ENCODE measurements at places on chromosomes 13 and 19.

DNA sequence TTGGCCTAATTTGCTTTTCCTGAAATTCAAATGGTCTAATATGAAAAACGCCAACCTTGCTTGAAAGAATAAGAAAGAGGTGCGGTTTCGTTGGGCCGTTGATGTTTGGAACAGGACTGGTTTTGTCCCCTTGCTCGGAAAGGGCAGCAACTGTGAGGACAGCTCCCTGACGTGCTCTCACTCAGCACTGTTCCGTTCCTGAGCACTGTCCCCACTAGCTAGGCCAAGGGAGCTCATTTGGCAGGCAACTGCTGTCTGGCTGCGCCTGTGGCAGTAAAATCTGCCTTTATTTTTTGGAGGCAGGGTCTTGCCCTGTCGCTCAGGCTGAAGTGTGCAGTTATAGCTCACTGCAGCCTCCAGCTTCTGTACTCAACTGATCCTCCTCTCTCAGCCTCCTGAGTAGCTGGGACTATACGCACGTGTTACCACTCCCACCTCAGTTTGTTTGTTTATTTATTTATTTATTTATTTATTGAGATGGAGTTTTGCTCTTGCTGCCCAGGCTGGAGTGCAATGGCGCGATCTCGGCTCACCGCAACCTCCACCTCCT, 4.5 kb downstream of the LDLR start:
- no peak for DNase-seq

GRCh38 chr19:44677019-44677811, 5.9 kb downstream of the CEACAM19 start:
- DNase-seq, result no peak

DNA sequence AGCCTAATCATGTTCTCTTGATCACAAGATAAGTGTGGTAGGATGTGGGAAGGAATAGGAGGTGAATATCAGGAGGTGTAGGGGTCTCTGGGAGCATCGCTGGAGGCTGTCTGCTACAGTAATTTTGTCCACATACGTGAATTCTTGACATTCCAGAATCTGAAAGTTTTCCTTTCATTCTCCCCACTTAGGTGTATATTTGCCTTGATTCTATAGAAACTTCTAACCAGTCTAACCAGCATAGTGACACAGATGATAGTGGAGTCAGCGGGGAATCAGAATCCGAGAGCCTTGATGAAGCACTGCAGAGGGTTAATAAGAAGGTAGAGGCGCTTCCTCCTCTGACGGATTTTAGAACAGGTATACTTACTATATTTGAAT, 106.4 kb downstream of the RNF17 start:
- DNase-seq, result no peak

DNA sequence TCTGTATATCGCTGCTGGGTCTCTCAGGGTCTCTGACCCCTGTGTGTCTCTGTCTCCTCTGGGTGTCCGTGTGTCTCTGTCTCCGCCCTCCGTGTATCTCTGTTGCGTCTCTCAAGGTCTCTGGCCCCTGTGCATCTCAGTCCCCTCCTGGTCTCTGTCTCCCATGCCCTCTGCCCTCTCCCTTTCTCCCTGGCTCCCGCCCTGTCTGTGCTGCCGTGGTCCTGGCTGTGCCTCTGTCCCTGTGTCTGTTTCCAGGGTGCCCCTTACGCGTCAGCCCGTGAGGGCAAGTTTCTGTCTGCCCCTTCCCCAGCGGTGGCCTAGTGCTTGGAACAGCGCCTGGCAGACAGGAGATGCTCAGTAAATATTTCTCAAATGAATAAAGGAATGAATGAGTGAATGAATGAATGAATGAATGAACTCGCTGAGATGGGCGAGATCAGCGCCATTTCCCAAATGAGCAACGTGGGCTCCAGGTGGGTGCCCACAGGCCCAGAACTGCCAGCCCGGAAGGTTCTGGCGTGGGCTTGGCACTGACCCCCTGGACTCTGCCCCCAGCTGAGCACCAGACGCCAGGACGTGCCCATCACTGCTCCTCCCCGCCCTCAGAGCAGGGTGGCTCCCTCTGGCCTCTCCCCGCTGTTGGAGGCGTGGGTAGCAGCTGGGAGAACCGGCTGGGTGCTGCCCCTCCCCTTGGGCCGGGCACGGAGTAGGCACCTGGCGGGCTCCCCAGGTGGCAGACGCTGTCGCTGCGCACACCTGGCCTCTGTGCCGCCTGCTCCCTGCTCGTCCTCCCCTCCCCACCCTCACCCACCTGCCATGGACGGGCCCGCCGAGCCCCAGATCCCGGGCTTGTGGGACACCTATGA, at the start of gene SULT2B1:
TSS of gene SULT2B1 (plus strand) at position 736 of the 866 bp plus-strand sequence. CDS start at position 817, 81 bp downstream.
- no peak for DNase-seq

DNA sequence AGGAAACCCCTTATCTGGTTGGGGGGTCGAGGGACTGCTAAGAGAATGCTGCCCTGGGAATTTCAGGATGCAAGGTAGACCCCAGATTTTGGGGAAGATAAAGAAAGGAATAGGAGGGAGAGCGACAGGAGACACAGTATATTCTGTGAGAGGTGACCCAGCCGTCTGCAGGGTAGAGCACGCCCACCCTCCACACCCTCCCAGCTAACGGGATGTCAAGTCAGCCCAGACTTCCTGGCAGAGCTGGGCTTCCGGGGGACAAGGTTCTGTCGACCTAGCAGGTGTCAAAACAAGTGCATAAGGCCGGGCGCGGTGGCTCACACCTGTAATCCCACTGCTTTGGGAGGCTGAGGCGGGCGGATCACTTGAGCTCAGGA, 695 bp upstream of the PRR36 start:
- DNase-seq, result no peak

GRCh38 chr13:25865391-25865790, 186.4 kb downstream of the SHISA2 start:
- no peak for DNase-seq

GRCh38 chr19:12272980-12273901, 21.4 kb downstream of the ZNF44 start:
- no peak for DNase-seq

DNA sequence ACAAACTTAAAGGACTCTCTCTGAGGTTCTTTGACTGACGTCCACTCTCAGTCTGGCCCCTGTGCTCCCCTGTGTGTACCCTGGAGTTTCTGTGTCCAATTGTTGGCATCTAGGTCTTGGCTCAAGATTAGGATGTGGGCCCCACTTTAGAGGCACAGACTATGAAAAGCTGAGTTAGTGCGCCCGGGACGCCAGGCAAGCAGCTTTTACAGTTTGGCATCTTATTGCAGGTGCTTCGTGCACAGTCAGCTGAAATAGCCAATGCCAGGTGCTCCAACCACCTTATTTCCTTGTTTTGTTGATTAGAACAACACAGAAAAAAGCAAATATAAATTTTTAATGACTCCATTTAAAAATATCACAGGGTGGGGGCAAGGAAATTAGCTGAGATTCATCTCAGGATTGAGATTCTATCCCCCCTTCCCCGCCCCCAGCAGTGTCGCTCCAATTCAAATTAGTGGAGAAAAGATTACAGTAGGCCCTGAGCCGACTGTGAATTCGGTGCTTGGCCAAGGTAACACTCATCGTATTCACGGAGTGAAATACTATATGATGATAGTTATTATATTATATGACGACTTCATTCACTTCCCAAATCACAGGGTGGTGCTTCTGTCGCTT, 4.3 kb downstream of the SOX1 start:
- DNase-seq, result no peak

DNA sequence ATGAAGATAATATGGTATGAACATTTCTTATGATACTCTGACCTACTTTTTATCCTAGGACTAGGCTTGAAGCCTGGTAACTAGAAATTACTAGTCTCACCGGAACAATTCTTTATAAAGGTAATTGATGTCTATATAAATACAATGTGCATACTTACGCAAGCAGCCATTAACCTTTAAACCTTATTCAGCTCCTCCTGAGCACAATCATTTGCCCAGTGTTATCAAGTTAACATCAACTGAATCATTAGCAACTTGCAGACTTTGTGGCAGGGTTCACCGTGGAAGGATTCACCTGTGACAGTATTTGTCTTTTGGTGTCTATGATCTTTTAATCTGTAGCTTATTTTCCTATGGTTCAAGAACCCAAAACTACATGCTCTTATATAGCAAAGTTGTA, 508.6 kb upstream of the KLHL1 start:
- DNase-seq, result no peak

- DNase-seq, result no peak
Measured at GRCh38 chr19:34391813-34392212, 12.4 kb upstream of the PDCD2L start.
